ENCODE measurements at places on chromosomes 13 and 19.
A peak's percentile ranks its signal among the peaks of the same experiment; 100 is the strongest.

DNA sequence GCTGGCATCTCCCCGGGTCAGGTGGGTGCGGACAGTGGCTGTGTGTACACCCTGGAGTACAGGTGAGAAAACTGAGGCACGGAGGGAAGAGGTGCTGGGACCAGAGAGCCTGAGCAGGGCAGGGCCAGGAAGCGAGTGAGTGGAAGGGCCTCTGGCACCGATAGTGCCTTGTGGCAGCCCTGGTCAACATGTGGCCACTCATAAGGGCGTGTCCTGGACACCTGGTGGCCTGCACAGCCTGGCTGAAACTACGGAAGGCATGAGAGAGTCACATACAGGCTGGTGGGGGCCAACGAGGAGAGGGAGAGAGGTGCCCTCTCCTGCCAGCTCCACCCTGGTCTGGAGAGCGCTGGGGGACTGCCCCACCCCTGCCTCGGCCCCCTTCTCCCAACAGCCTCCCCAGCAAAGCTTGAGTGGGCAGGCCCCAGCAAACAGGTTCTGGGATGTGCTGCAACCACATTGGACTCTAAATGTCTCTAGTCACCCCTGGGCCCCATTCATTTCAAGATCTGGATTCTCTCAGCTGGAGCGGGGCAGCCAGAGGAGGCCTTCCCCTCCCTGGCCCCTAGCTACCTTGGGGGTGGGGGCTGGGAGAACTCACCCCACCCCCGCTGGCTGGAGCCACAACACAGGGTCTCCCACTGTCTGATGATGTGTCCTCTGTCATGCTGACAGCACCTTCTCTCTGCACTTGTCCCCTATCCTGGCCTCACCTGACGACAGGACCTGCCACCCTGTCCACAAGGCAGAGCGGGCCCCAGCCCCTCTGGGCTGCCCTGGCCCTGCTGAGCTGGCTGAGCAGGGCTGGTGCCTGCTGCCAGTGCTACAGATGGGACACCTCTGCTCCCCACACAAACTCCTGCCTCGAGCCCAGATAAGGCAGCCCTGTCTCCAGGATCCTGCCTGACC is 5.8 kb downstream of the CBARP start:
- DNase-seq: no peak

- DNase-seq: no peak
Observed at GRCh38 chr13:44072536-44072935, 192.8 kb downstream of the LACC1 start.

GRCh38 chr13:44879452-44880058 is 109.7 kb downstream of the NUFIP1 start:
- DNase-seq: no peak

- DNase-seq: no peak
Observed at GRCh38 chr13:76025392-76025791, 389.3 kb downstream of the LMO7 start.

GRCh38 chr13:113394339-113394640 is 30.4 kb upstream of the GRTP1 start:
- no peak for DNase-seq

- DNase-seq: no peak
Observed at GRCh38 chr19:5395556-5395955, 54.9 kb upstream of the PTPRS start.

DNA sequence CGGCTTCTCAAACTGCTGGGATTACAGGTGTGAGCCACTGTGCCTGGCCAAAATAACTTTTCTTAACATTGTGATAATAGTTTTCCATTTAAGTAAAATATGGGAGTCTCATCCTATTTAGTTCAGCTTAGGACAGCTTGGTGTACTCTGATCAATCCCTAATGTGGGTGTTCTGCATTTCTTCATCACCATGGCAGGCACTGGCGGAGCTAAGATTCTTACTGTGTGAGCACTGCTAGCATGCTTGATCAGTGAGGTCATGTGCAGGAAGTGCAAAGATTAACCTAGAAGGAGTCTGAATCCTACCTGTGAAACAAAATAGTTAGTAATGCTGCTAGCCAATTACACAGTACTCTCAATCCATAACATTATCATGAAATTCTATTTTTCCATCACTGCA is 1684.2 kb upstream of the SLC10A2 start:
- no peak for DNase-seq

DNA sequence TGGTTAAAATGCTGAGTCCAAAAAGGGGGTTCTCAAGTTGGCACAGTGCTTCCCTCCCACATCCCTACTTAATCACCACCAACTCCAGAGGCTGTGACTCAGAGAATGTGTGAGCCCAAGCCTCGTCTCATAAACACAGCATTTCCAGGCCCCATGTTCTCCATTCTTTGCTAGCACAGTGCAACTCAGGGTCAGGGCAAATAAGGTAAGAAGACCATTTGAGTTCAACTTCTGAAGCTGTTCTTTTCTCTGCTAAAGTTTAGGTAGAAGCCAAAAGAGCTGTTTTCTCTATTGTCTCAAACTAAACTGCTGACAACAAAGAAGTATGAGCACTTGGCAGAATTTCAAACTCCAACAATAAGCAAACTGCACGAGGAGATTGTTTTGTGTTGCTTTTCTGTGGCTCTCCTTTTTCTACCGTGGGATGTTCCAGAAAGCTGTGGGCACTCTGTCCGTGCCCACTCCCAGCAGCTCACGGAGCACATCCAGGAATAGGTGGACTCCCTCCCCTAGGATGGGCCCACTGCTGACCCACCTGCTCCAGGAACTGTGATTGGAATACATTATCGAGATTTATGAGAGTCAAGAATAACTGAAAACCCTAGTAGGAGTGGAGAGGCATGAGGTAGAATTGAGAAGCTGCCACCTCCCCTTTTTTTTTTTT is 494.3 kb downstream of the COG6 start:
- DNase-seq: no peak

DNA sequence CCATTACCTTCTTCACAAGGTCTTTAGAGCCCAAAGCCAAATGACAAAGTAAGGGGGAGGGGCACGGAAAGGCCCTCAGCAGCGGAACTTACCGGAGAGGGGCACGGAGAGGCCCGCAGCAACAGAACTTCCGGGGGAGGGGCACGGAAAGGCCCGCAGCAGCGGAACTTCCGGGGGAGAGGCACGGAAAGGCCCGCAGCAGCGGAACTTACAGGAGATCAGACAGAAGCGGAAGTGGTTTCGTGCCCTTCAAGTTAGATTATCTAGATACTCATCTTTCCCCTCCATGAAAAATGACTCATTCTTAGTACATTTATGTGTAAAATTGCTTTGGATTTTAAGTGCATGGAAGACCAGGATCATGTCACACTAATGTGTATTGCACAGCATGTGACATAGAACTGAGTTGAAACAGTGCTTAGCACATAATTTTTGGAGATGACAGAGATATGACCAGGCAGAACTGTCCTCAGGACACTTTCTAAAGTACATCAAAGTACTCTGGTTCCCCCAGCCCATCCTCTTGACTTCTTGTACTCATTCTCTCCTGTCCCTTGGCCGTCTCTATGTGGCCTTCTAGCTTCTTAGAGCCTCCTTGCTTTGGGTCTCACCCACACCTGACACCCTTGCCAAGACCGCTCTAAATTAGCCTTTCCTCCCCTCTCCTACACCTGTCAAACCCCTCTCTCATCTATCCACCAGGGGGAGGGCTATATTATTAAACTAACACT is 25.7 kb upstream of the TPTE2 start:
- peak; percentile 62 for DNase-seq

GRCh38 chr19:39270036-39270871 is 2.1 kb downstream of the IFNL2 start:
- DNase-seq: no peak

GRCh38 chr13:78679329-78679728 is 20.4 kb upstream of the OBI1 start:
- no peak for DNase-seq

DNA sequence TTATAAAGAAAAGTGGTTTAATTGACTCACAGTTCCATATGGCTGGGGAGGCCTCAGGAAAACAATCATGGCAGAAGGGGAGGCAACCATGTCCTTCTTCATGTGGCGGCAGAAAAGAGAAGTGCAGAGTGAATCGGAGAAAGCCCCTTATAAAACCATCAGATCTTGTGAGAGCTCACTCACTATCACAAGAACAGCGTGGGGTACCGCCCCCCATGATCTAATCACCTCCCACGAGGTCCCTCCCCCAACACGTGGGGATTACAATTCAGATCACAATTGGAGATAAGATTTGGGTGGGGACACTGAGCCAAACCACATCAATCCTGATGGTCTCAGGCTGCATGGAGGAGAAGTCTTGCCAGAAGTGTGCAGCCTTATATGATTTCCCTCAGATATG is 26.0 kb downstream of the TM9SF2 start:
- no peak for DNase-seq

- DNase-seq: no peak
Observed at GRCh38 chr19:4338441-4339355, at the start of gene STAP2. STAP2 (minus strand) TSS chr19:4338827; CDS start chr19:4338753, 74 bp downstream.

DNA sequence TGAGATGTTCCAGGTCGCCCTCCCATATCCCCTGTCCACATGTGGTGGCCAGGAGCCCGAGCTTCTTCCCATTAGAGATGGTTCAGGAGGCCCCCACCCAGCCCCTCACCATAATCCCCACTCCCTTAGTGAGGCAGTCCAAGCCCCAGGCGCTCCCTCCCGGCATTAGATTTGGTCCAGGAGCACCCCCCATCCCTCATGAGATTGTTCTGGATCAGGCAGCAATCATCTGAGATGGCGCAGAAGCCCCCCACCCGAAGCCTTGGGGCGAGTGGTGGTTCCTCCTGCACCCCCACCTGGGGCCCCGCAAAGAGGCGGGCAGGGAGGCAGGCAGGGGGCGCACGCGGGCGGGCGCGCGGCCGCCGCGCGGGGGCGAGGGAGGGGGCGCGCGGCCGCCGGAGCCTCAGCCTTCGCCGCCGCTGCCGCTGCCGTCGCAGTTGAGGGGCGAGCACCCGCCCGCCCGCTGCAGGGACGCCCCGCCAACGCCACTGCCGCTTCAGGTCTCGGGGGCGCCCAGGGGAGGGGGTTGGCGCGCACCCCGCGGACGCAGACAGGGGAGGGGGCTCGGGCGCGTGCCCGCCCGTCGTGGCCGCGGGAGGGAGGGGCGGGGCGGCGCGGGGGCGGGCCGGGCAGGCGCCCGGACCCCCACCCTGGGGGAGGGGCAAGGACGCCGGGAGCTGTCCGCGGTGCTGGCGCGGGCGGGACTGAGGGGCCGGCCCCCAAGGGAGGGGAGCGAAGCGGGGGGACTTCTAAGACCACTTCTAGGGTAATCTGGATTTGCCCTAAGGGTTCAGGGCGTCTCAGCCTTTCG is 46.4 kb upstream of the SHKBP1 start:
- DNase-seq: no peak

- no peak for DNase-seq
Observed at GRCh38 chr19:15527705-15528104, 19.4 kb downstream of the CYP4F22 start.

GRCh38 chr19:3576696-3577443 is 4.1 kb downstream of the HMG20B start:
- DNase-seq: no peak

Data from activated T-helper 1 cell treated with Interleukin-2 at 50 U/mL for 16 hours (primary cell).